ENCODE measurements at places on chromosomes 4 and X. TPM values are rescaled to one million over a fixed set of nuclear protein-coding genes. Genes with fewer than 3 reads are reported as not detected.

The RPS6KA6 gene
- 1.4 TPM for total RNA-seq

The GATA1 gene
- total RNA-seq, result not detected

The TEX13C gene
- total RNA-seq, result not detected

The UGT2A3 gene
- total RNA-seq, result not detected

The MAGEA9B gene
- total RNA-seq, result not detected

The ATP2B3 gene
- not detected for total RNA-seq

The MAGED4B gene
- 0.72 TPM for total RNA-seq

The YY2 gene
- 3.4 TPM for total RNA-seq

The LDB2 gene
- 16.0 TPM for total RNA-seq

The SPANXN3 gene
- total RNA-seq, result not detected

The TLR8 gene
- not detected for total RNA-seq

The SLC6A14 gene
- 1.4 TPM for total RNA-seq

The CRMP1 gene
- total RNA-seq, result not detected

The ATP6AP2 gene
- 102 TPM for total RNA-seq

The SLC49A3 gene
- total RNA-seq, result 2.5 TPM

The MAOB gene
- total RNA-seq, result 2.3 TPM

The EPHA5 gene
- not detected for total RNA-seq

The TENM3 gene
- 5.5 TPM for total RNA-seq

The TMSB15C gene
- 0.73 TPM for total RNA-seq

The SPANXN4 gene
- not detected for total RNA-seq

Measured in esophagus squamous epithelium (tissue), 5 donors.